Epithelial cell of prostate (primary cell): ENCODE measurements at places on chromosomes 16 and 17.

GRCh38 chr16:49466529-49466831 lies 92.9 kb downstream of the C16orf78 start:
- DNase-seq = no peak

DNA sequence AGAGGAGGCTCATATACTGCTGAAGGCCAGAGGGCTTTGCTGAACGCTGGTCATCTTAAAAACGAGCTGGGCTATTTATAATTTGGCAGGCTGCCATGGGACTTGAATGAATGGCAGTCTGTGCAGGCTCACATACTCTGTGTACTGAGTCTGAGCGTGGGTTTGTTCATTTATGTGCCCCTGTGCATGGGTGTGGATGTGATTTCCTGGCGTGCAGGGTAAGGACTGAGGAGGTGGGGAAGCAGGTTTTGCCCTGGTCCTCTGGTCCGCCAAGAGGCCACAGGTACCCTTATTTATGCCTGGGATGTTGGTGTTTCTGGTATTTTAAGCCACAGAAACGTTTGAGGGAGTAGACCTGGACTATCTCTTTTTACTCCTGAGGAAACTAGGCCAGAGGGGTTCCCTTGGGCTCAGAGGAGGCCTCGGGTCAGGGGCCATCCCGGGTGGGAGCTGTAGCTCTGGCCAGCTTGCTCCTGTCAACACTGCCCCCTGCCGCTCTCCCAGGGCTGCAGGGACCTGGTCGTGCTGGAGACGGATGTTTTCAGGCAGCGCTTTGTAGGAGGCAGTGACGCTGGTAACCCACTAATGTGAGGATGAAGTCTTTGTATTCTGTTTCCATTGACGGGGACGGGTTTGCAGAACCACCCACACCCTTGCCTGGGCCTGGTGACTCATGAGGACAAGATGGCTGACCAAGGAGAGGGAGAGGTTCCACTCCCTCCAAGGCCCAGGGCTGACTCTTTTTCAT lies 184.4 kb downstream of the MSI2 start:
- DNase-seq = peak; percentile 49

GRCh38 chr17:3890082-3890877 lies 2.6 kb downstream of the CAMKK1 start:
- peak; percentile 29 for DNase-seq

GRCh38 chr17:42817866-42818265 lies 6.2 kb downstream of the BECN1 start:
- peak; percentile 36 for DNase-seq

DNA sequence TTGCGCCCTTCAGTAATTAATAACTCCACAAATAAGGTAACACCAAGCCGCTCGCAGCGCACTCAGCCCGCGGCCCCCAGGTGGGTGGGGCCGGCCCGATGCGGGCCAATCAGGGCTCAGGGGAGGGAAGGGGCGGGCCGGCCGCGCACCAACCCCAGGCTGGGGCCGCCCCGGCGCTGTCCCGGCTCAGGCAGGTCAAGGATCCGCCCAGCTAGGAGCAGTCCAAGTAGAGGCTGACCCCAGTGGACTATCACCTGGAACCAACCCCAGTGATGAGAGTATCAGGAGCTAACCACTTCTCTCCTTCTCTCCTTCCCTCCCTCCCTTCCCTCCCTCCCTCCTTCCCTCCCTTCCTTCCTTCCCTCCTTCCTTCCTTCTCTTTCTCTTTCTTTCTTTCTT lies 110.8 kb downstream of the C16orf78 start:
- no peak for DNase-seq

- DNase-seq = no peak
Measured at GRCh38 chr17:48131216-48131824, 23.8 kb downstream of the SNX11 start.

DNA sequence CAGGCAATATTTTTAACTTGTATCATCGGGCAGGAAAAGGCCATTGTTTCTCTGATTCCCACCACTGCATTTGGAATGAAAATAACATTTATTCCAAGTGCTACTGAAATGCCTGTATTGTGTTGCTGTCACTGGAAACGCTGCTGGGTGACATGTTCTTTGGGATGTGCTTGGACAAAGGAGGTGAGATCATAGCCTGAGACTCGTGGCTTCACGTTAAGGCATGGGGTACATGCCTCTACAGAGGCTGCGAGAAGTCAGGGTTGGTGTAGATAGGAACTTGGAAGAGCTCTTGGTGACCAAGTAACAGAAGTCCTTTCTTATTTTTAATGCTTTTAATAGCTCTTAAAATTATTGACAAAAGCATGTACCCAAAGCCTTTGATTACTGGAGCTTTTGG lies 58.8 kb upstream of the MAF start:
- no peak for DNase-seq

GRCh38 chr16:58338205-58338604 lies 43.4 kb upstream of the PRSS54 start:
- no peak for DNase-seq

- DNase-seq = no peak
Measured at GRCh38 chr16:51562891-51563290, 411.8 kb upstream of the SALL1 start.

GRCh38 chr17:13584701-13585080 lies 17.0 kb downstream of the HS3ST3A1 start:
- DNase-seq = no peak

DNA sequence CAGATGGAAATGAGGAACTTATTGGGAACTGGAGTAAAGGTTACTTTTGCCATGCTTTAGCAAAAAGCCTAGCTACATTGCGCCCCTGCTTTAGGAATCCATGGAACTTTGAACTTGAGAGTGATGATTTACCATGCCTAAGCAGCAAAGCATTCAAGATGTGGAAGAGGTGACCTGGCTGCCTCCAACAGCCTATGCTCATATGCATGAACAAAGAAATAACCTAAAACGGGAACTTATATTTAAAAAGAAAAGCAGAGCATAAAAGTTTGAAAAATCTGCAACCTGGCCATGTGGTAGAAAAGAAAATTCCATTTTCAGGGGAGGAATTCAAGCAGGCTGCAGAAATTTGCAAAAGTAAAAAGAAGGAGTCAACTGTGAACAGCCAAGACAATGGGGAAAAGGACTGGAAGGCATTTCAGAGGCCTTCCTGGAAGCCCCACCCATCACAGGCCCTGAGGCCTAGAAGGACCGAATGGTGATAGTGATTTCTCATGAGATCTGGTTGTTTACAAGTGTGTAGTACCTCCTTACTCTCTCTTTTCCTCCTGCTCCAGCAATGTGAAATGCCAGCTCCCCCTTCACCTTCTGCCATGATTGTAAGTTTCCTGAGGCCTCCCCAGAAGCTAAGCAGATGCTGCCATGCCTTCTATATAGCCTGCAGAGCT lies 48.7 kb downstream of the MRPS23 start:
- no peak for DNase-seq

DNA sequence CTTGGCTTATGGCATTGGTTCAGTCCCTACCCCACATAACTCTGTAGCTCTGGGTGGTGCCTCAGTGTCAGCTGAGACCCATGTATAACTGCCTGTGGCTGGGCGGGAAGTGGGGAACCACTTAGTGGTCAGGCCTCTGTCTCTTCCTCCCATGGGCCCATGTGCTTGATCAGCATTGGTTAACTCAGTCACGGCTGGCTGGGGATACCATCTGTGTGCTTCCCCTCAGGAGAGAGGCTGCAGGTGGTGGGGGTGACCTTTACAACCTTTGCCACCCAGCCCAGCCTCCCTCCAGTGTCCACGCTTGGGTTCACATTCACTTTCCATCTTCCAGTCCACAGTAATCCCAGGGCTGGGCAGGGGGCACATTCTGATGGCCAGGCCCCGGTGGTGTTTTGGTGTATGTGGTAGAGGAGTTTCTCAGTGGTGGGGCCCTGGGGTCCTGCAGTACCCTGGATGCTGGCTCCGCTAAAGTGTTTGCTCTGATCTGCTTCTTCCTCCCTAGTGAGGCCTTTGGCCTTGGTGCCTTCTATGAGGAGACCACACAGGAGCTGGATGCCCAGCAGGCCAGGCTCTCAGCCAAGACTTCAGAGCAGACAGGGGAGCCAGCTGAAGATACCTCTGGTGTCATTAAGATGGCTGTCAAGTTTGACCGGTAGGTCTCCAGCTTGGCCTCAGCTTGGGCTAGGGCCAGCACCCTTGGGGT lies 10.2 kb upstream of the NFATC3 start:
- DNase-seq = no peak

DNA sequence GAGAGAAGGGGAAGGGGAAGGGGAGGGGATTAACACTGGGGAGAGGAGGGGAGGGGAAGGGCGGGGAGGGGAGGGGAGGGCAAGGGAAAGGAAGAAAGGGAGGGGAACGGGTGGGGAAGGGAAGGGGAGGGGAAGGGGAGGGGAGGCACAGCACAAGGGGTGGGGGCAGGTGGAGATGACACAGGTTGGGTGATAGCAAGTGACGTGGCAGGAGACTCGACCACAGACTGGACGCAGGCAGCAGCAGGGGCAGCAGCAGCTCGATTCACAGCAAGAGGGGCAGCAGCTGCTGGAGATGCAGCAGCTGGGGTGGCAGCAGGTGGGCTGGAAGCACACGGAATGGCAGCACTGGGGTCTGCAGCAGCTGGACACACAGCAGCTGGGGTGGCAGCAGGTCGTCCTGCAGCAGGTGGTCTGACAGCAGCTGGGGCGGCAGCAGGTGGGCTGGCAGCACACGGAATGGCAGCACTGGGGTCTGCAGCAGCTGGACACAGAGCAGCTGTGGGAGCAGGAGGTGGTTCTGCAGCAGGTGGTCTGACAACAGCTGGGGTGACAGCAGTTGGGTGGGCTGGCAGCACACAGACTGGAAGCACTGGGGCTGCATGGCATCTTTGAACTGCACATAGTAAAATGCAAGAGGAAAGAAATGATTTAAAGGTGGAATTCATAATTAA lies at the start of gene KRTAP4-16:
TSS of gene KRTAP4-16 (minus strand) at position 624 of the 674 bp plus-strand sequence. CDS start at position 624, 0 bp downstream.
- DNase-seq = no peak

DNA sequence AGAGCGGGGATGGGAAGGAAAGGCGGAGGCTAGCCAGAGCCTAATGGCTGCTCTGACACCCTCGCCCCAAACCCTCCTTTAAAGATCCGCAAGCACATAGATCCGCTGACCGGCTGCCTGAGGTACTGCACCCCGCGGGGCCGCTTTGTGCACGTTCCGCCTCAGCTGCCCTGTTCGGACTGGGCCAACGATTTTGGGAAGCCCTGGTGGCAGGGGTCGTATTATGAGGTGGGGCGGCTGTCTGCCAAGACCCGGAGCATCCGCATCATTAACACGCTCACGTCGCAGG lies 663 bp downstream of the CYB5D1 start:
- DNase-seq = no peak

DNA sequence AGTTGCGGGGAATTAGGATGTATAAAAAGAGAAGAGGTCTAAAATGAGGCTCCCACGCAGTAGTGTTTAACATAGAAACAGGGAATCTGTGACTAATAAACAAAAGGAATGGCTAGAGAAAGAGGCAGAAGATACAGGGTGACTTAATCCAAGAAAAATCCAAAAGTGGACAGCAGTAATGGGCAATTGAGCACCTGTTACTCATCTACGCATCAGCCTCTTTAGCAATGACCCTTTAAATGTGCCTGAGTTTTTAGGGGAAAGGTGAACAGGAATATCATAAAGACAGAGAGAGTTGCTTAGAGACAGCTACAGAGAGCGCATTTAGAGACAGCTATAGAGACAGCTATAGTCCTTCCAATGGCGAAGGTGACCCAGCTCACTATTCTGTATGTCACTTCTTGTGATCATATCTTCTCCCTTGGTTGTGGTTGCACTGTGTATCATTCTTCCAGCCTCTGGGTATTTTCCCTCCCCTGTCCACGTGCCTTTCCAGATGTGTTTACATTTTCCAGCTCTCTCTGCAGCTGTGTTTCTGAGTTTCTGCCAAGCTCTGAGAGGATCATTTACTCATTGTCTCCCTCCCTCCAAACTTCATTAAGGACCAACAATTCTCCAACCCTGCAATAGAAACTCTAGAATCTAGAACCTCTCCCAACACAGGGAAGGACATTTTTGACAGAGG lies 61.5 kb downstream of the MYOCD start:
- DNase-seq = no peak

DNA sequence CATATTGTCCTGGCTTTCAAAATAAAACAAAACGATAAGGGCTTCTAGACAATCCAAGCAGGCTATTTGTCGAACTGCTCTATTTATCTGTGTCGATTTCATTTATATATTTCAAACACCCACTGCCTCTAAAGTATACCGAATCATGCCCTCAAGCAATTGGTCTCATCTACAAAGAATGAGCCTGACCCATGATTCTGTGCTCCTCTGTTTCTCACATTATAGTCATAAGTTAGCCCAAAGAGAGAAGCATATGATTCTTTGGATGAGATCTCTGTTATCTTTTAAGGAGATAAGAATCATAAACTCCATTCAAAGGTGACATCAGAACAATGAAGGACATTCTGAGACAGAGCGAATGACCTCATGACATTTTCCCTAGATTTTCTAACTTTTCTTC lies 191.1 kb downstream of the MAP2K6 start:
- no peak for DNase-seq

DNA sequence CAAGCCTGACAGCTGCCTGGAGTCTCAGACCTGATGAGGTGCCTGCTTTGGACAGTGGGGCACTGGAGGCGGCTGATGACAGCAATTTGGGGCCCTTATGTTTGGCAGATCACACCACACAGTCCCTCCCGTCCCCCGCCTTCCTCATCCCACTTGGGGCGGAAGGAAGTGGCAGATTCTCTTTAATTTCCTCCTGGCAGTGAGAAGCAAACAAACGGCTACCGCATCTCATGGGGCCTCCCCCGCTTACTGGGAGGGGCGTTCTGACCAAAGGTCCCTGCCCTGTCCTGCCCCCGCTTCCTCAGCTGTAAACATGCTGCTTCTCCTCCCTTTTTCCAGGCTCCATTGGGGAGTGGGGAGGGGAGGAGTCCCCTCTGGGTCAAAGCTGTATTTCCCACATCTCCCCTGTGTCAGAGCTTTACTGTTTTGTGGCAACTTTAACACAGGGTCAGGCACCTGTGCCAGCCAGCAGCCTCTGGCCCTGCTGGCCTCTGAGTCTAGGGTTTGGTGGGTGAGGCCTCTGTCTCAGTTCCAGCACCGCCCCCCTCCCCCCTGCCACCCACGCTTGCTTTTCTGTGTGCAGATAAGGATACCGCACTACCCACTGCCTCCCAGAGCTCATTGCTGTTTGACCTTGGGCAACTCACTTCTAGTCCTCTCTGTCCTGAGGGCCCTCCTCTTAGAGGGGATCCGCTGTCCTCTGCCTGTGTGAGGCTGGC lies 5.4 kb upstream of the NFATC3 start:
- no peak for DNase-seq

GRCh38 chr17:75262112-75262606 lies 480 bp downstream of the MRPS7 start:
- DNase-seq = no peak
